Dorsolateral prefrontal cortex (tissue), 122 donors: ENCODE measurements at places on chromosomes 5 and 9.

DNA sequence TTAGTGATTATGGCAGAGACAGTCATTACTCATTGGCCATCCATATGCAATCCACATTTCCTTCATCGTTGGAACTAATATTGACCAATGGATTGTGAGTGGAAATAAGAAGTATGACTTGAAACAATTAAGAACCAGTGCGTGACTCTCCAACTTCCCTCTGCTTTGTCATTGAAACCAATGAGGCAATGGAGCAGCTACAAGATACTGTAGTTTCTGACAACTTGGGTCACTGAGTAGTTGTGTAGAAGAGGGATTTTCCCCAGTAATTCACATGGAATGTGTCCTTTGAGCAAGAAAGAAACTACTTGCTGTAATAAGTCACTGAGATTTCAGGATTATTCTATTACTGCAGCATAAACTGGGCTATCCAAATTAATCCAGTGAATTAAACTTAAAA lies 785.3 kb upstream of the RIOK2 start:
- DNase-seq = no peak

DNA sequence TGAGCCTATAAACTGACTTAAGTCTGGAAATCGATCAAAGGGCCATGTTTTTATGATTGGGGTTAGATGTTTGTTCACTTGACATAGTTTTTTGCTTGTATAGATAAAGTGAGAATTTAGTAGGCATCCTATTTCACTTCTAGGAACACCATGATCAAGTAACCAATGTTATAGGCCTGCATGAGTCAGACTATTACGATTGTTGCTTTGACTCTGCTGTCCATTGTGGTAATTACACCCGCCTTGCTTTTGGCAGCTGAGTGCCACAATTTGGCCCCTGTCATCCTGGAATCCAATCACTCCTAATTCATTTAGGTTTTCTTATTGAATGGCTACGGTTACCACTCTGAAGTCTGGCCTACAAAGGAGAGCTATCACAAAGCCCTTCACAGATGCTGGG lies 67.8 kb upstream of the IL33 start:
- no peak for DNase-seq

- no peak for DNase-seq
Observed at GRCh38 chr9:117545846-117546245, 131.0 kb upstream of the ASTN2 start.

DNA sequence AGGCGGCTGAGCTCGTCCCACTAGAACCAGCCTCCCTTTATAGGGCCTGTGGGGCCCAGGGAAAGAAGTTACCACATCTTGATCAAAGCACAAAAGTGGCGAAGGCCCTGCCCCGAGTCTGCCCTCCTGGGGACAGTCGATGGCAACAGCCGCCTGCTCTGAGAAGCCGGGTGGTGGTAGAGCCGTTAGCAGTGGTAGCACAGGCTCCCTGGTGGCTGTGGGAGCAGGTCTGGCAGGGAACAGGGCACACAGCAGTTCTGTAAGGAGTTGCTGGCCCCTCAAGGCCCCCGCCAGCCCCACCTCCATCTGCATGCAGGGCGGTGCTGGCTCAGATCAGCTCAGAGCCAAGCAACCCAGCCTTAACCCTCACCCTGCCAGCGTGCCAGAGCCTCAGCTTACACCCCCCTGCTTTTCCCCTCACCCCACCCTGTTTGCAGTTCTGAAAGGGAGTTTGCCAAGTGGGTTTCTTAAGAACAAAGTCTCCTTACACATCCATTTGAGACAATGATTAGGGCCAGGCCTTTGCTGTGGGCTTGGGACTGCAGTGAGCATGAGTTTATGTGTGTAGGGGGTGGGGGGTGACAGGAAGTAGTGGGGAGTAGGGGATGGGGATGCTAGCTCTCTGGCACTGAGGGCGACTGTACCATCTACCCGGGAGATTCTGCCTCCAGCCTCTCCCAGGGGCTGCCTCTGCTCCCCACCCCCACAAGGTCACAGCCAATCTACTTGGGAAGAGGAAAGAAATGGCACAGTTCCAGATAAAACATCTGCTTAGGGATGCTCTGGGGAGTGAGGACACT lies 11.8 kb downstream of the ACSL6 start:
- no peak for DNase-seq

- DNase-seq = no peak
Observed at GRCh38 chr5:42876375-42876844, 64.7 kb upstream of the SELENOP start.

GRCh38 chr9:96417051-96417586 lies 1.1 kb downstream of the ZNF367 start:
- DNase-seq = peak; percentile 79

DNA sequence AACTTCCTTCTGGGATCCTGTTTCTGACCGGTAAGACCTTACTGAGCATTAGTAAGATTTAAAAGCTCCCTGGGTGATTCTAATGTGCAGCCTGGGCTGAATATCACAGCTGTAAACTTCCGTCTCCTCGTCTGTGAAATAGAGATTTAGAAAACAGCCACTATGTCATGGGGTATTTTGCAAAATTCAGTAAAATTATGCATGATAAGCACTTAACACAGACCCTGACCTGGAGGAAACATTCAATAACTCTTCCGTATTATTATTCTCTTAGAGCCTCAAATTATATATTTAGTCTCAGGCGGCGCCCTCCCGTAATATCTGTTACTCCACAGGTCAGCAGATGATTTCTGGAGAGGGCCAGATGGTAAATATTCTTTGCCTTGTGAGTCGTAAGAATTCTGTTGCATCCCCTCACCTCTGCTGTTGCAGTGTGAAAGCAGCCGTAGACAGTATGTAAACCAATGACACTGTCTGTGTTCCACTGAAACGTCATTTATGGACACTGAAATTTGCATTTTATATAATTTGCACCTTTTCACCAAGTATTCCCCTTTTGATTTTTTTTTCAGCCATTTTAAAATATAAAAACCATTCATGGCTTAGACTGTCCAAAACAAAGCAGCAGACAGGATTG lies 39.2 kb upstream of the RARS1 start:
- no peak for DNase-seq

DNA sequence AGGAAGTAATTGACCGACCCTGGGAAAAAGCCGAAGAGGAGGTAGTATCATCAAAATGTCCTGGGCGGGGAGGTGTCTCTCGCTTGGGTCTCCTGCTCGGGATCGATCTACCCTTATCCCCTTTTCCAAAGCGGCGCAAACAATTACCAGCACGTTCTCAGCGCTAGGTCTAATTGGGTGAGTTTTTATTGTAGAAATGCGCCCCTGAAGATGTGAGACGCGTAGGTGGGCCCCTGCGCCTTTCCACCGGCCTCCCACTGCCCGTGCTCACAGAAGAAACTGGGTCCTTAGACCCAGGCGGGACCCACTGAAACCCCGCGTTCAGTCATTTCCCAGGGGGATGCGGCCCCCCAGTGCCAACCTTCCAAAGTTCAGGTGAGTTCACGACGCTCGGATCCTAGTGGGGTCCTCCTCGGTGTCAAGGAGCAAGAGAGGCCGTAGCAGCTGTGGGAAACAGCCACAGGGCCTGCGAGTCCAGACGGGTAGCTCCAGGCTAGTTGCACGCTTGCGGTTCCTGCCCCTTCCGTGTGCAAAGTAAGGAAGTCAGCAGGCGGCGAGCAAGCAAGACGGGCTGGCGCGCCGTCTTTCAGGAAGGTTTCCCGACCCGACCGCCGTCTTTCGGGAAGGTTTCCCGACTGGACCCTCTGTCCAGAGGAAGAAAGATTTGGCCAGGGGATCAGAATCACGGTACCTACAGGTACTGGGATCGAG lies 1.5 kb downstream of the SMIM32 start:
- no peak for DNase-seq

DNA sequence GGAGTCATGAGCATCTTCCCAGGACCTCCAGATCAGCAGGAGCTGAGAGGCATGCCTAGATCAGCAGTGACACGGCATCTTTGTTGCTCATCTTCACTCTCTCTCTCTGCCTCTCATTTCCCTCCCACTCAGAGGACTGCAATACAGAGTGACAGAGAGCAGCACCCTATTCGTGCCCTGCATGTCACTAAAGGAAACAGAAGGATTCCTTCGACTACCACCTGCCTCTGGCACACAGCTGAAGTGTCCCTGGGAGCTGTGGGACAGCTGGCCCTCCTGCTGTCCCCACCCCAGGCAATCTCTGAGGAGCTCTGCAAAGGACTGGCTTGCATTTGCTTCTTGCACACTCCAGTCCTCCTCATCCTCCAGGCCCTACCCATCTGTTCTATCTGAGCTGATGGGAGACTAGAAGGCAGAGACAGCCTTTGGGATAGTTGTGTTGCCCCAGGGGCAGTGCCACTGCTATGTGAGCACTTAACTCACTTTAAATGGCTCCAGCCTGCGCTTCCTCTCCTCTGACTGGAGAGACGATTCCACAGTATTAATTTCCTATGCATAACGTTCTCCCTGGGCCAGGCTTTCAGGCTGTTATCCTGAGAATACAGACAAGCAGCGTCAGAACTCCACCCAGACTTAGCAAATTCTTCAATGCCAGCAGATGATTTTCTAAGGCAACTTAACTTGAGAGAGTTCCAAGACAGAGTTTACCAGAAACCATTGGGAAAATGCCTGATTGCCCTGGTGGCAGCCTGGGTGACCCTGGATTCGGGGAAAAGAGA lies 167.6 kb upstream of the MAP1B start:
- no peak for DNase-seq

- no peak for DNase-seq
Observed at GRCh38 chr5:171682801-171683200, 102.8 kb upstream of the SMIM23 start.

GRCh38 chr5:57067597-57067924 lies 106.3 kb upstream of the GPBP1 start:
- DNase-seq = no peak

- DNase-seq = no peak
Observed at GRCh38 chr9:129889941-129890717, 54.9 kb downstream of the USP20 start.

DNA sequence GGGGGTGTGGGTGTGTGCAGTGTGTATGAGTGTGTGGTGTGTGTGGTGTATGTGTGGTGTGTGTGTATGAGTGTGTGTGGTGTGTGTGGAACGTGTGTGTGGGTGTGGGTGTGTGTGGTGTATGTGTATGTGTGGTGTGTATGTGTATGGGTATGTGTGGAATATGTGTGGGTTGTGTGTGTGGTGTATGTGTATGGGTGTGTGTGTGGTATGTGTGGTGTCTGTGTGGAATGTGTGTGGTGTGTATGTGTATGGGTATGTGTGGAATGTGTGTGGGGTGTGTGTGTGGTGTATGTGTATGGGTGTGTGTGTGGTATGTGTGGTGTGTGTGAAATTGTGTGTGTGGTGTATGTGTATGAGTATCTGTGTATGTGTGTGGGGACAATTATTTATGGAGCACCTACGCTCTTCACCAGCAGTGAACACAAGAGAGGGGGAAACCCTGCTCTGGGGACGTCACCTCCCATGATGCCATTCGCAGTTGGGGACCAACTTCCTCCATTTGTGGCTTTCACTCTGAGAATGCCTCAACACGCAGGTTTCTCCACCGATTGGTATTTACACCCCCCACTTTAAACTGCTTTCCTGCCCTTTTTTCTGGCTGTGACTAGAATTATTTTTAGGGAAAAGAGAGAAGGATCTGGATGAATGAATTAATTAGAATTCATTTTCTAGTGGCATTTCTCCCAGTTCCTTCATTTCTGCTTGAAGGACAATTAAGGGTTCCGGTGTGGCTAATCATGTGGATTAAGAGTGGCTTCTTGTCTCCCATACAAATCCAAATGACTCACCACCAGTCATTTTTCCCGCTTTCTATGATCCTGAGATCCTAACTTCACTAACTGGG lies 238.1 kb downstream of the ROR2 start:
- DNase-seq = no peak

DNA sequence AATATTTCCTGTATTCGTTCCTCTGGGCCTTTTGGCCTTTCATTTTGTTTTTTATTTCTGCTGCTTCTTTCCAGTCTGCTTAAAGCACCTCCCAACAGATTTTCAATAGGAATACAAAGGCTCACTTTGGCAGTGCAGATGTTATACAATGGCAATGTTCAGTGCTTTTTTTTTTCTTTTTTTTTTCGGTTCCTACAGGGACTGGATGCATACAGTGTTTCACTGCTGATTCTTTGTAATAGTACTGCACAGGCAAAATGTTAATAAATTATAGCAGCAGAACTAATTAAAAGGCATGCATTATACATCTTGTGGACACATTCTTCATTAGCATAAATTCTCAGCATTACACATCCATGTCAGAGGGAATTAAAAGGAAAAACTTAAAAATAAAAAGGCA lies 356.6 kb upstream of the C9orf72 start:
- no peak for DNase-seq

GRCh38 chr5:41334758-41335157 lies 121.4 kb upstream of the C6 start:
- no peak for DNase-seq

DNA sequence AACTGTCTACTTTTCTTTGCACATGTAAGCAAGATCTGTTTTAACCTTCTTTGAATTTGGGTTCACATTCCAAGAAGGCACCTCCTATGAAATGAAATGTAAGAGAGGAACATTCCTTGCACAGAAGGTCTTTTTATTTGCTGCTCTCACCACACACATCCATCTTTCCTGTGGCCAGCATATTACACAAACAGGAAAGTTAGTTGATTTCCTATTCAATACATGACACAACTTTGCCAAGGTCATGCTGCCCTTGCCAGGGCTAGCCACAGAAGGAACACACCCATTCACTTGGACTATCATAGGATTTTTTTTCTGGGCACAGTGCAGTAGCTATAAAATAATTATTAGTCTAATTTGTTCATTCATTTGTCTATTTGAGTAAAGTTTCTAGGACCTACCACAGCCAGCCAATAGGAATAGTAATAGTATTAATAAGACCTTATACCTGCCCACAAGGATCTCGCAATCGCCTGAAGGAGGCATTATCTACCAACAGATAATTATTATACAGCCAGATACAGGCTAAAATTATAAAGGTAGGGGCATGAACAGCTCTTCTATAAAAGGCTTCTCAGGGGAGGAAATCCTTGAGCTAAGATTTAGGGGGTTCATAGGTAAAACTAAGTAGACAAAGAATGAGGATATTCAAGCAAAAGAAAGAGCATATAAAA lies 78.1 kb upstream of the NREP start:
- DNase-seq = no peak

DNA sequence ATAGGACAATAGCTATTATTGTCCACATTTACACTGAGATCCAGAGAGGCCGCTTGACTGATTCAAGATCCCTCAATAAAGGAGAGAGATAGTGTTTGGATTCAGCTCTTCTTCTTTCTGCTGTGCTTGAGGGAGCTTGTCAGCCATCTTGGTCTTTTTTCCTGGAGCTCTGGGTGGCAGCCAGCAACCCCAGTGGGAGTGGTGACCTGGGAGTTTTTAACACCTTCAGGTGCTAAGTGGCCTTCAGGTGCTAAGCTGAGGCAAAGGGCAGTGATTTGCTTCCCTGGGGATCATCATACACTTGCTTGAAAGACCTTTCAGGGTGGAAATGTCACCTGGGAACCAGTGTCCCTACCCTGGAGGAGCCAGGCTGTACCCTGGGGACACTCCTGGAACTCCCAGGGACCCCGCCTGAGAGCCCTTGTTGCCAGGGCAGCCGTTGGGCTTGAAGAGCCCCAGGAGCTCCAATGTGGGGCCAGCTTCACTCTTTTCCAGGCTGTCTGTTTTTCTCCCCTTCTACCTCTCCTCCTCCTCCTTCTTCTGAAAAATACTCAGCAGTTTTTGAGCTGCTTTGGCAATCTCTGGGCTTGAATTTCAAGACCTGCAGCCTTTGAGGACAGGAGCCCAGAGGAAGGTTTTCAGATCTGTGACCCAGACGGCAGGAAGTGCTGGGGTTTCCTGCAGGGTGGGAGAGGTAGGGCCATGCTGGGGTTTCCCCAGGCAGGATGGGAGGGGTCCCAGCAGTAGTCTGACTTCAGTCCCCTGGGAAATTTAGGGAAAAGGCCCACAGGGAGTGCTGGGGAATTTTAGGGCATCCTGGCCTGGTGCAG lies 59.7 kb downstream of the FGF18 start:
- no peak for DNase-seq
